ENCODE measurements at places on chromosomes 12 and 14. TPM values are rescaled to one million over a fixed set of nuclear protein-coding genes. Genes with fewer than 3 reads are reported as not detected.

- H3K4me1 ChIP-seq: no peaks in the 10 kb centered on the region
- no peaks in the 10 kb centered on the region for H3K27me3 ChIP-seq
- H3K27ac ChIP-seq: no peak overlapping the region
- no peak for DNase-seq
Observed at GRCh38 chr14:99672506-99673304, 11.4 kb upstream of the CYP46A1 start.

MAPK1IP1L gene
- total RNA-seq: 113 TPM

DNA sequence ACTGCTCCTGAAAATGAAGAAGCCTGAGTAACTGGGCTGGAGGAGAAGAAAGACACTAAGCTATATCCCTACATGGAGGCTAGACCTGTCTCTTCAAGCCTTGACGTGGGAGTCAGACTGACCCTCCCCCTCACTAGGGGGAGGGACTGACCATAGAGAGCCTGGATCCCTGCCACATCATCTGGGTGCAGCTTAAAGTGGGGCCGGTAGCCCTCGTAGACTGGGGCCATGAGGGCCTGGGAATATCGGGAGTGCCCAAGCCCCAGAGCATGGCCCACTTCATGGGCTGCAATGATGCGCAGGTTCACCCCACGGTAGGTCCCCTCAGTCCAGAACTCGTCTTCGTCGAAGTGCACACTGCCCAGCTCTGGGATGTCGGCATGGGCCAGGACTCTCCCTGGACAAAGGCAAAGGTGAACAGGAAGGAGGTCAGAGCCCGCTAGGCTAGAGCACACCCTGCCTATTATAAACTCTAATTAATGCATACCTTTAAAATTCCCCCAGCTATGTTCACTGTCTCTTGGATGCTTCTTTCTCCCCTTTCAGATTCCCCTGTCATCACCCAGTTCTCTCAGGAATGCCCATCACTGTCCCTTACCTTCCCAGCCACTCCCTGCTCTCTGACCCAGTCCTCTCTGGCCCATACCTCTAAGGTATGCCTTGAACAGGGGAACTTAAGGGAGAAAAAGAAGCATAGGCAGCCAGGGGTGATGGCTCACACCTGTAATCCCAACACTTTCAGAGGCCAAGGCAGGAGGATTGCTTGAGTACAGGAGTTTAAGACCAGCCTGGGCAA is 3.2 kb downstream of the MMP19 start:
- peaks cover 18% of the 10 kb centered on the region for H3K4me1 ChIP-seq
- H3K36me3 ChIP-seq: no peaks in the 10 kb centered on the region
- no peak overlapping the region for H3K27ac ChIP-seq
- no peak for DNase-seq
- no peaks in the 10 kb centered on the region for H3K27me3 ChIP-seq

DNA sequence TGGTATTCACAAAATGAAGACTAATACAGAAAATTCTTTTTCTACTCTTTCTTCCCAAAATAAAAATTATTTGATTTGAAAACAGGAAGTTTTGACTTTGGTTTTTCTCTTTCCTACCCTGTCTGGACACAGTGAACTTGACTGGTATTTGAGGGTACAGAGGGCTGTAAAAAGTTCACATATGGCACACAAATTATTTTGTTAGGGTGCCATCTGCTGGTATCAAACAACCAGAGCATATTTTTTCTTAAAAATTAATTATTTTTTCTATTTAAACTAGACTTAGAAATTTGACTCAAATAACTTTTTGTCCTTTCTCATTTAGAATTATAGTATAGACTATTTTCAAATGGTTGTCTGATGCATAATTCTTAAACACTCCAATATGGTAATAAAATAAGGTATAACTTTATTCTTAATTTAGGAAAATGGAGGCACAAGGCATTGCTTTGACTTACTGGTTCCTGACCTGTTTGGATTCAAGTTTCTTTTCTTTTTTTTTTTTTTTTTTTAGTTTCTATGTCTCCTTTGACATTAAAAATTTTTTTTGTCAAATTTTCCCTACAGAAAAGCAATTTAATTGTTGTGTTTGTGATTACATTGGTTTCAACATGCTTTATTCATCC is 390.6 kb downstream of the PRKD1 start:
- H3K4me3 ChIP-seq: no peak overlapping the region
- H3K36me3 ChIP-seq: no peaks in the 10 kb centered on the region
- DNase-seq: no peak
- H3K27me3 ChIP-seq: no peaks in the 10 kb centered on the region

SLC25A21 gene
- 1.2 TPM for total RNA-seq

GRCh38 chr12:28512876-28513275 is 322.6 kb downstream of the CCDC91 start:
- no peaks in the 10 kb centered on the region for H3K4me1 ChIP-seq
- H3K27me3 ChIP-seq: no peaks in the 10 kb centered on the region
- H3K36me3 ChIP-seq: no peaks in the 10 kb centered on the region

- no peak for DNase-seq
- H3K4me1 ChIP-seq: no peaks in the 10 kb centered on the region
- no peak overlapping the region for H3K27ac ChIP-seq
- no peaks in the 10 kb centered on the region for H3K27me3 ChIP-seq
- no peak overlapping the region for H3K4me3 ChIP-seq
Observed at GRCh38 chr12:40012711-40013110, 93.2 kb downstream of the SLC2A13 start.

SERPINA4 gene
- total RNA-seq: not detected

DNA sequence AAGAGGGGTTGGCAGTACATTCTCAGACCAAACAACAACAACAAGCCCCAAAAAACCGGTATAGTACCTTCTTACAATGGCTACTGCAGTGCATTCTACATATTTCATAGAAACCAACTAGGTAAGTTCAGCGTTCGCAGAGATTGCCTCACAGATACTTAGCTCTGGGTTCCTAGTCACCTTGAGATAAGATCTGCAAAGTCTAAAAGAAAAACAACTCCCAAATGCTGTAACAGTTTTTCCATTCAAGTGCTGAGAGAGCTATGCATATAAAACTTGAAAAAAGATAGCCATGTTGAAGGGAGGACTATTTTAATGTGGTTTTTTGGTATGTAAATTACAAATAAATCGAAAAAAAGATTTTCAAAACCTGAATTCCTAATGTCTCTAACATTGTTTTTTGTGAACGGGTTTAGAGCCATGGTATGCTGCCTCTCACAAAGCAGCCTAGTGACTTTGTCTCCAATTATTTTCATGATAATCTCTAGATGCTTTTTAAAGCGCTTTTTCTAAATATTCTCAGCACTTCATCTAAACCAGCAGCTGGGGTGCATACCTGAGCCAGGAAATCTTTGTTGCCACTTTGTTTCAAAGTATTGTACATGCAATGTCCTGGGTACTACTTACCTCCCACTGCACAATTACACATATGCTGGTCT is 56.6 kb upstream of the CRACR2A start:
- H3K36me3 ChIP-seq: no peaks in the 10 kb centered on the region
- H3K27me3 ChIP-seq: no peaks in the 10 kb centered on the region
- H3K4me3 ChIP-seq: no peak overlapping the region
- no peak overlapping the region for H3K27ac ChIP-seq
- DNase-seq: no peak

PAPLN gene
- total RNA-seq: 10.2 TPM

- H3K27me3 ChIP-seq: no peaks in the 10 kb centered on the region
- no peak overlapping the region for H3K4me3 ChIP-seq
- H3K27ac ChIP-seq: no peak overlapping the region
- H3K4me1 ChIP-seq: no peaks in the 10 kb centered on the region
- H3K36me3 ChIP-seq: no peaks in the 10 kb centered on the region
- no peak for DNase-seq
Observed at GRCh38 chr12:131421509-131422186, 289.2 kb upstream of the SFSWAP start.

KCNK10 gene
- total RNA-seq: not detected

DNA sequence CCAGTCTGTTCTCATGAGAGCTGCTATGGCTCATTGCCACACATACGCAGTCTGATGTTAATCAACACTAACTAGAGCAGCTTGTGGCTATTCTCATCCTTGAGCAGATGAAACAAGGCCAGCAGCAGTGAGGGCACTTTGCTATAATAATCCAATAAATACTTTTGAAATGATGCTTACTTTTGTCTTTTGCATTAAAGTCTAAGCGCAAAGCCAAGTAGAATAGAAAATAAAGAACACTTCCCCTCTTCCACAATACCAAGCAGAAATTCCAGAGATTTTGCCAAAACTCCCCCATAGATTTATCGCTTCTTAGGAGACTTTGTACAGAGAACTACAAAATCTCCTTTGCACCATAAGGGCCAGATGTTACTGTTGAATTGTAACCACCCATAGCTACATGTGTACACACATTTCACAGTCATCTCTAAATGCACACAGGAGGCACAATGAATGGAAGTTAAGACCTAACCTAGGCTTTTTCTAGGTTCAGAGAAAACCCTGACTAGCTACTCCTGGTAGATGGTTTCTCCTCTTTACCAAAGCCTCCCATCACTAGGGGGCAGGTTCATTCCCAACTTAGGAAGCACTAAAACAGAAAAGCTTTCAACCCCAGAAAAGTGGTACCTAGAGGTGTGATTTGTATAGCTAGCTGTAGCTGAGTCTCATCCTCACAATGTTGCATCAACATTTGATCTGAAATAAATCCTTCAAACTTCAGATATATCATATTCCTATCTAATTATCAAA is 119.3 kb downstream of the HMGA2 start:
- peaks cover 12% of the 10 kb centered on the region for H3K4me1 ChIP-seq
- H3K36me3 ChIP-seq: no peaks in the 10 kb centered on the region
- no peak for DNase-seq
- no peak overlapping the region for H3K27ac ChIP-seq

GRCh38 chr14:101187816-101188570 is 284.5 kb upstream of the RTL1 start:
- no peak for DNase-seq
- H3K4me3 ChIP-seq: no peak overlapping the region
- H3K27me3 ChIP-seq: no peaks in the 10 kb centered on the region
- H3K36me3 ChIP-seq: no peaks in the 10 kb centered on the region
- no peaks in the 10 kb centered on the region for H3K4me1 ChIP-seq

- DNase-seq: no peak
- H3K27ac ChIP-seq: no peak overlapping the region
- H3K27me3 ChIP-seq: no peaks in the 10 kb centered on the region
- H3K4me1 ChIP-seq: peaks cover 22% of the 10 kb centered on the region
- no peak overlapping the region for H3K4me3 ChIP-seq
Observed at GRCh38 chr14:61467296-61467695, 145.9 kb downstream of the PRKCH start.

PELI2 gene
- total RNA-seq: 22.2 TPM

DNA sequence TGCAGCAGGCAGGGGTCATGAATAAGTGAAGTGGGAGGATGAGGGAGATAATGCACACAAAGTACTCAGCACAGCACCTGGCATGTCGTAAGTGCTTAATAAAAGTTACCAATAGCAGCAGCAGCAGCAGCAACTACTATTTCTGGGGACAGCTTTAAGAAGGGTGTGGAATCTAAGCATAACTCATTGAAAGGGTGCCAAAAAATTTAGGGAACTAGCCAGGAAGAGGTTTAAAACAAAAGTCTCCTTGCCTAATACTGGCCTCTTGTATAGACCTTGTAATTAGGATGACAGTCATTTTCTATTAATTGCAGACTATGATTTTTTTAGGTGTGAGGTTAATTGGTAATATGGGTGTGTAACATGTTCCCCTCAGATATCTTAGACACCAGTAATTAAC is 179.9 kb downstream of the PTPN11 start:
- H3K4me1 ChIP-seq: no peaks in the 10 kb centered on the region
- DNase-seq: no peak
- no peak overlapping the region for H3K27ac ChIP-seq
- no peaks in the 10 kb centered on the region for H3K27me3 ChIP-seq

DNA sequence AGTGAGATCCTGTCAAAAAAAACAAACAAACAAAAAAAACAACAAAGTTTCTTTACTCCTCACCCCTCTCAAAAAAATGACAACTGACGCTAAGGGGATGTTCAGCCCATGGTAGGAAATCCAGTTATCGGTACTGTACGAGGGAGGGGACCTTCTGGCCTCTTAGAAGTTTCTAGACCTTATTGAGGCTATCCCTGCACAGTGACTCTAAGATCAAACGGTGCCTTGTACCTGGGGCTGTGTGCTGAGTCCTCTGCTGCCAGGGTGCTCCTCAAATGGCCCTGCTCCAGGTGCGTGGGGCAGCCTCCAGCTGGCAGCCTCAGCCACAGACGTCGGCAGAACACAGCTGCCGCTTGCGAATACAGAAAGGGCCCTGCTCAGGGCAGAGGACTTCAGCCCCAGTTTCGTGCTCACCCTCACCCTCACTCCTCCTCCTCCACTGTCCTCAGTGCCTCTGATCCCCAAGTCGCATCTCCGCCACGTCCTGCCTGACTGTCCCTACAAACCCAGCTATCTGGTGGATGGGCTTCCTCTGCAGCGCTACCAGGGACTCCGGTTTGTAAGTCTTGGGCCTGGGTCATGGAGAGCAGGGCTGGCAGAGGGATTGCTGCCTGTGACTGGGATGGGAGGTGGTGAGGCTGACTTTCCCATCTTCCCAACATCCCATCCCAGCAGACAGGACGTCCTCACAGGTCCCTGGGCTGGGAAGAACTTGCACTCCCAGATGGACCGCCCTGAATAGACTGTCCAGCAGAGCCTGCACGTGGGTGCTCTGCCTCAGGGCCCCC is 90.9 kb downstream of the B4GALNT3 start:
- no peak overlapping the region for H3K4me3 ChIP-seq
- no peaks in the 10 kb centered on the region for H3K4me1 ChIP-seq
- H3K36me3 ChIP-seq: peaks cover 11% of the 10 kb centered on the region
- no peak overlapping the region for H3K27ac ChIP-seq

GLIPR1L1 gene
- not detected for total RNA-seq

DNA sequence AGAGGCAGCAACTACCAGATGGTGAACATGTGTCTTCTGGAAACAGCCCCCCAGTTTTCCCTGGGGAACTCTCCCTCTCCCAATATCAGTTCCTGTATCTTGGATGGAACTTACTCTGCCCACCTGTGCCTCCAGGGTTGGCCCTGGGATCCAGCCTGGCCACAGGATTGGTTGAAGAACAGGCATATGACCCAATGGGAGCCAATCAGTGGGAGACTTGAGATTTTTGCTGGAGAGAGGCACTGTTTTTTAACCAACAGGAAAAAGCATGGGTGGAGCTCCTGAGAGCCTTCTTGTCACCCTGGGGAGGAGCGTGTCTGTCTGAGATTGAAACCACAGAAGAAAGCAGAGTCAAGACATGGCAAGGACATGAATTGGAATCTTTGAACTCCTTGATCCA is 33.6 kb upstream of the COX6A1 start:
- H3K4me1 ChIP-seq: no peaks in the 10 kb centered on the region
- no peaks in the 10 kb centered on the region for H3K27me3 ChIP-seq
- no peak for DNase-seq
- no peak overlapping the region for H3K27ac ChIP-seq
- H3K4me3 ChIP-seq: no peak overlapping the region

GRCh38 chr14:58763210-58763609 is 125.4 kb downstream of the DACT1 start:
- no peak overlapping the region for H3K4me3 ChIP-seq
- H3K36me3 ChIP-seq: no peaks in the 10 kb centered on the region
- no peaks in the 10 kb centered on the region for H3K27me3 ChIP-seq
- H3K27ac ChIP-seq: no peak overlapping the region

- peaks cover 6% of the 10 kb centered on the region for H3K36me3 ChIP-seq
- H3K27me3 ChIP-seq: no peaks in the 10 kb centered on the region
- H3K27ac ChIP-seq: peak overlapping the region; percentile 5
- no peak overlapping the region for H3K4me3 ChIP-seq
- peaks cover 10% of the 10 kb centered on the region for H3K4me1 ChIP-seq
Observed at GRCh38 chr14:24369907-24370687, 2.1 kb downstream of the NFATC4 start.
